ENCODE measurements at places on chromosomes 2 and 18. TPM values are rescaled to one million over a fixed set of nuclear protein-coding genes. Genes with fewer than 3 reads are reported as not detected.

ZAP70 gene
- total RNA-seq: 0.51 TPM

GKN2 gene
- total RNA-seq: not detected

MYO7B gene
- not detected for total RNA-seq

ELOA2 gene
- not detected for total RNA-seq

UGT1A10 gene
- total RNA-seq: 0.10 TPM

CRYGD gene
- total RNA-seq: not detected

SPRED2 gene
- 13.0 TPM for total RNA-seq

ADAM23 gene
- not detected for total RNA-seq

PLGLB1 gene
- total RNA-seq: 0.20 TPM

PROM2 gene
- total RNA-seq: not detected

FAM237A gene
- total RNA-seq: not detected

LYPD1 gene
- total RNA-seq: not detected

NDC80 gene
- 47.0 TPM for total RNA-seq

MCEE gene
- total RNA-seq: 56.1 TPM

KCNS3 gene
- total RNA-seq: not detected

TPO gene
- not detected for total RNA-seq

DPP10 gene
- total RNA-seq: 0.84 TPM

INHBB gene
- total RNA-seq: 0.17 TPM
